Natural killer cell treated with Interleukin-12 subunit alpha and Interleukin-12 subunit beta and Interleukin-15 and Interleukin-18, amount 100 ng/mL, for 72 hours (primary cell): ENCODE measurements at places on chromosomes 4 and X.

DNA sequence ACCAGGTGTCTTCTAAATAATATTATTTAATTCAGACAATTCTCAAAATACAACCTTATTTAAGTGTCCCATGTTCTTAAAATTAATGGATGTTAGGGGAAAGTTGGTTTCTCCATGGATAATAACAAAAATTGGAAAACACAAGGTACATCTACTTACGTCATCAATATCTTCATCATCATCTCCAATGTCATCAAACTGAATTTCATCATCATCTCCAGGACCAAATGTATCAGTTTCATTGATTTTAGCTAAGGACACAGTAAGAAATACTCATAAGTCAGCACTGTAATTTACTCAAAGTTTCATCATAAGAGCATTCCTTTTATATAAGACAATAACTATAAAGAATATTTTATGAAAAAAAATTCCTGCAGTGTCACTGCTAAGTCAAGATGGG, 11.3 kb downstream of the EIF1AX start:
- DNase-seq, result no peak

DNA sequence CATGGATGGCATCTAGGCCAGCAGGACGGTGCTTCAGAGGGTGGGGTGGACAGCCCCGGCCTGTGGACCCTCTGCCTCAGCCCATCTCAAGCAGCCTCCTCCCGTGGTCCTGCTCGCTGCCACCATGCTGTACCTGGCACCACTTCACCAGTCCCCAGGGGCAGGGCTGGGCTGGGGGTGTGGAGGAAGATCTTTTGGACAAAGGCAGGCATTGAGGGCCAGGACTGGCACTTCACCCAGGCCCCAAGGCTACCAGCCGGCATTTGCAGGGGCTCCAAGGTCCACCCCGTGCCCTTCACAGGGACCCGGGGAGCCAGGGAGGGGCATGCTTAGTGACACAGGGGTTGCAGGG, 713 bp downstream of the PLXNB3 start:
- DNase-seq, result no peak

DNA sequence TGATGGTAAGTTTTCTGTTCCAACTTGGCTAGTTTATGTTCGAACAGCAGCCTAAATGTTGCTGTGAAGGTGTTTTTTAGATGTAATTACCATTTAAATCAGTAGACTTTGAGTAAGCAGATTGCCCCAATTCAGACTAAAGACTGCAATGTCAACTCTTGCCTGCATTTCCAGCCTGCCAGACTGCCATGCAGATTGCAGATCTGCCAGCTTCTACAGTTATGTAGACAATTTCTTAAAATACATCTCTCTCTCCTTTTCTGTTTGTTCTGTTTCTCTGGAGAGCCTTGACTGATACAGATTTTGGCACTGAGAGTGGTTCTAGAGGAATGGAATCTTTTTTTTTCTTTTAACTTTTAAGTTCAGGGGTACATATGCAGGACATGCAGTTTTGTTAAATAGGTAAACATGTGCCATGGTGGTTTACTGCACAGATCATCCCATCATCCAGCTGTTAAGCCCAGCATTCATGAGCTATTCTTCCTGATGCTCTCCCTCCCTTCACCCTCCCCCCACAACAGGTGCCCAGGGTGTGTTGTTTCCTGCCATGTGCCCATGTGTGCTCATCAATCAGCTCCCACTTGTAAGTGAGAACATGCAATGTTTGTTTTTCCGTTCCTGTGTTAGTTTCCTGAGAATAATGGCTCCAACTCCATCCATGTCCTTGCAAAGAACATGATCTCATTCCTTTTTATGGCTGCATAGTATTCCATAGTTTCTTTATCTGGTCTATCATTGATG, 227.8 kb downstream of the CPE start:
- no peak for DNase-seq

GRCh38 chr4:6328526-6328925, 58.9 kb downstream of the WFS1 start:
- DNase-seq, result no peak

GRCh38 chr4:126897038-126897437, 735.7 kb upstream of the INTU start:
- no peak for DNase-seq

- no peak for DNase-seq
Observed at GRCh38 chrX:47446431-47446830, 36.6 kb downstream of the ZNF41 start.
